MCF 10A (cell line): ENCODE measurements at places on chromosomes 12 and 14.

- DNase-seq: no peak
Observed at GRCh38 chr12:30877105-30877875, 49.3 kb upstream of the TSPAN11 start.

- peak; percentile 15 for DNase-seq
Observed at GRCh38 chr12:96810057-96810456, 97.0 kb upstream of the NEDD1 start.

GRCh38 chr12:80186727-80187217, 87.4 kb downstream of the OTOGL start:
- peak; percentile 88 for DNase-seq

- DNase-seq: no peak
Observed at GRCh38 chr14:43651896-43652295, 855.2 kb downstream of the FSCB start.

- no peak for DNase-seq
Observed at GRCh38 chr12:30519535-30519934, 176.1 kb downstream of the IPO8 start.

DNA sequence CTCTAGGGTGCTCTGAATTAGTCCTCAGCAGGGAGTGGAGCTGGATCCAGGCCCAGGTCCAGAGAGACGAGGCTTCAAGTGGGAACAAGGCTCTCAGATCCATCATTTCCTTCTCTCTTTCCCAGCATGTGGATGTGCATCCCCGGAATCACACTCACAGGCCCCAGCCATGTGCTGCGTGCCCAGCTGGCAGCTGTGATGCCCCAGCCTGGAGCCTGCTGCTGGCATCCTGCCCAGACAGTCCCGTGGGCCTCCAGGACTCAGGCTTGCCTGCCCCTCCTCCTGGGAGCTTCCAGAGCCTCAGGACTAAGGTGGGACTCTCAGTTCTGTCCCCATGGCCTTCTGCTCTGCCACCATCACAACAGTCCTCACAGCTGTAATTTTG, 6.2 kb upstream of the KRT84 start:
- DNase-seq: peak; percentile 71

GRCh38 chr14:65043893-65044595, 57.3 kb downstream of the FNTB start:
- no peak for DNase-seq

DNA sequence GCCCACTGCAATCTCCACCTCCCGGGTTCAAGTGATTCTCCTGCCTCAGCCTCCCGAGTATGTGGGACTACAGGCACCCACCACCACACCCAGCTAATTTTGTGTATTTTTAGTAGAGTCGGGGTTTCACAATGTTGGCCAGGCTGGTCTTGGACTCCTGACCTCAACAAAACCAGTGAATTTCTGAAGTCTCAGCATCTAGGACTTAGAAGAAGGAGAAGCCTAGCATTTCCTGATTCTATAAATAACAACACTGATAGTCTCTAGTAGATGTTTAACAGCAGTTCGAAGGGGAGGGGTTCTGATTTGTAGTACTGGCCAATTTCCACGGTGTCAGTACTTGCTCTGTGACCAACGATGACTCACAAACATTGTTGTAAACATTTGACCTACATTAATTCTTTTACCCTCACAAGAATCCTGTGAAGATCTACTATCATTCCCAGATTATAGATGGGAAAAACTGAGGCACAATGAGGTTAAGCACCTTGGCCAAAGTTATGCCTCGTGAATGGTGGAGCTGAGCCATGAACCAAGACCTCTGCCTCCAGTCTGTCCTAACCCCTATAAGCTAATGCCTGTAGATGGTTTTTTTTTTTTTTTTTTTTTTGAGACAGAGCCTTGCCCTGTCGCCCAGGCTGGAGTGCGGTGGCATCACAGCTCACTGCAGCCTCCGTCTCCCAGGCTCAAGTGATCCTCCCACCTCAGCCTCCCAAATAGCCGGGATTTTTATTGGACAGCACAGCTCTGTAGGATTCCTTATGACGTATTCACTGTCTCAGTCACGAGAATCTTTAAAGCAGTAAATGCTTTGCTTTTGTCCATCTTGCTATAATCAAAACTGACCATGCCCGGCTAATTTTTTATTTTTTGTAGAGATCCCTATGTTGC, 5.2 kb downstream of the P2RX4 start:
- DNase-seq: peak; percentile 87
